Activated T-helper 9 cell treated with anti-CD3 and anti-CD28 coated beads, Interleukin-2, amount 50 U/mL, for 16 hours (primary cell): ENCODE measurements at places on chromosomes 4 and X.

DNA sequence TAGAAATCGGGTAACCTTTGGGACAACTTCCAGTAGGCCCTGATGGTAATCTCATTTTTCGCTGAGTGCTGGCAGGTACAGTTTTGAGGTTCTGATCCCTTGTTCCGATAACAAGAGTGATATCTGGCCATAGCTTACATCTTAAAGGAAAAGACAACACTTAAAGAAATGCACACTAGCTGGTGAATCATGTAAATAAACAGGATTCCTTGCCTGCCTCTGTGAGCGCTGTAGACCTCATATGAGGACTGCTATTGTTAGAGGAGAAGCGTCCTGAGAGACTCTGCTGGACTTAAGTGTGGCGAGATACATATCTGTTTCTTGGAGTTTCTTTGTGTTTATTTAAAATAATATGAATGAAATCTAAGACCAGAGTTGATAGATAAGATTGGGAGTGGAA lies 149.3 kb upstream of the SLC4A4 start:
- DNase-seq, result no peak

GRCh38 chr4:165502916-165503907 lies 124.4 kb downstream of the CPE start:
- no peak for DNase-seq

DNA sequence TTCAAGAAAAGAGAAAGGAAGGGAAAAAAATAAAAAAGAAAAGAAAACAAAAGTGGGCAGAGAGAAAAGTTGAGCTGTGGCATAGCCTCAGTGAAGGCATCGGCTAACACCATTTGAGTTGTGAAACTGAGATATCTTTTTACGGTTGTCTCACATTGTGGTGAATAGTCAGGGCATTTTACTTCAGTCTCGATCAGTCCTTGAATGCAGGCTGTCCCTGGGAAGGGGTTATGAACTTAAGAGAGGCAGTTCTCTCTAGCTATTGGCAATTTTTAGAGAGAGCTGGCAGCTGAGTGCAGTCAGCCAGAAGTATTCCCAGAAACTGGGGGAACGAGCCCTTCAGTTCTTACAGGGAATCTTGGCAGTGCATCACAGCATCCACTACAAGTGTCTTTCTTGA lies 93.5 kb upstream of the SLC6A14 start:
- DNase-seq, result no peak

DNA sequence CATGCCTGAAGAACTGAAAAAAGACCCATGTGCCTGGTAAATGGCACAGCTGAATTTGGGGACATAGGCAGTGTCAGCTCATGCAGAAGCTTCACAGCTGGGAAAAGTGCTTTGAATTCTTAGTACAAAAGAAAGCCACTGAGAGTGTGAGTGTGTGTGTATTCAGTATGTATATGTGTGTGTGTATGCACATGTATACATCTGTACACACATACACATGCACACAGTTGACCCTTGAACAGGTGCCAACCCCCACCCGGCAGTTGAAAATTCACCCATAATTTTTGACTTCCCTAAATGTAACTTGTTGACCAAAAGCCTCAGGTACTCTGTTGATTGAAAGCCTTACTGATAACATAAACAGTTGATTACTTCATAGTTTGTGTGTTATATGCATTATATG lies 49.5 kb upstream of the ENPP6 start:
- no peak for DNase-seq

- no peak for DNase-seq
Measured at GRCh38 chrX:35090801-35091200, 148.2 kb downstream of the FAM47B start.

GRCh38 chr4:90996813-90997212 lies 869.6 kb downstream of the CCSER1 start:
- no peak for DNase-seq

- no peak for DNase-seq
Measured at GRCh38 chr4:156870131-156870530, 101.5 kb downstream of the PDGFC start.

- no peak for DNase-seq
Measured at GRCh38 chr4:4719436-4719835, 140.0 kb upstream of the MSX1 start.

DNA sequence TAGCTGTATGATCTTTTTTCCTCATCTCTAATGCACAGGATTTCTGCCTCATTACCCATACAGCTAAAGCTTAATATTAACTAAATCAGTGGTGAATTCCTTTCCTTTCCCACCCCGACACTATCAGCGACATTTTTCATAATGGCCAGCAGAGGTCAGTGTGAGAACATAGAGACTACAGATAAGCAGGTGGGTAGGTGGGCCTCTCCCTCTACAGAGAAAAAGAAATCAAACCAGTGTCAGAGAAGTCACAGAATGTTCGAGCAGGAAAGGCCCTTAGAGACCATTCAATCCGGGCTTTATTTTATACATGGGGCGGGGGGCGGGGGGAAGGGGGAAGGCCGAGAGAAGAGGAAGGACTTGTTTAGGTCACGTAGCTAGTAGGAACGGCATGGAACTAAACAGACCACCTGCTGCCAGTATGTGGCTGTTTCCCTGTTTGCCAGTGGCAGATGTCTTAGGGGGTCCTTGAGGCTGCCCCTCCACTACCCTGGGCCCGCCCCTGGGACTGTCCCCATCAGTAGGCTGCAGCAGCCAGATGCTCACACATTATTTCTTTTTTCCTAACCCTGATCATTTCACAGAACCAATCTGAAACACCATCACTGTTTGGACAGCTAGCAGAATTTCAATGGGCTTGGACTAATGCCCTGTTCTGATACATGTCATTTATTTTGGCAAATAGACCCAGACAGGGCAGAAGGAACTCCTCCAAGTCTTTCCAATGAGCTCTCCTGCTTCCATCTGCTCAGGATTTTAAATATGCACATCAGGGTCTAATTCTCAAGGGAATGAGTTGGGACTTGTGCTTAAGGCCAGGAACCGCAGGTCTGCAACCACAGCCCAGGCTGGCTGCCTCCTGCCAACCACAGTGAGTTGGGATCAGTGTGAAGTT lies 133.4 kb downstream of the ATG4A start:
- no peak for DNase-seq

DNA sequence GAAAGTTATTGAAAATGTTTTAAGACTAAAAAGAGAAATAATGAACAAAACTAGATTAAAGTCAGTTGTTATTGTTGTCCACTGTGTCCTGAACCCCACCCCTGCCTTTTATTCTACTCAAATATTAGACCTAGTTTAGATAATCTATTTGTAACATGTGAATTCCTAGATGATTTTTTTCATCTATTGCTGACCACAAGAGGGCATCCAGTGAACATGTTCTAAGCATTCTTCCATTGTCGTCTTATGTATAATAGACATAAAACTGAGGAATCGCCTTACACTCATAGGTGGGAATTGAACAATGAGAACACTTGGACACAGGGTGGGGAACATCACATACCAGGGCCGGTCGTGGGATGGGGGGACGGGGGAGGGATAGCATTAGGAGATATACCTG lies 36.4 kb upstream of the HPRT1 start:
- no peak for DNase-seq

DNA sequence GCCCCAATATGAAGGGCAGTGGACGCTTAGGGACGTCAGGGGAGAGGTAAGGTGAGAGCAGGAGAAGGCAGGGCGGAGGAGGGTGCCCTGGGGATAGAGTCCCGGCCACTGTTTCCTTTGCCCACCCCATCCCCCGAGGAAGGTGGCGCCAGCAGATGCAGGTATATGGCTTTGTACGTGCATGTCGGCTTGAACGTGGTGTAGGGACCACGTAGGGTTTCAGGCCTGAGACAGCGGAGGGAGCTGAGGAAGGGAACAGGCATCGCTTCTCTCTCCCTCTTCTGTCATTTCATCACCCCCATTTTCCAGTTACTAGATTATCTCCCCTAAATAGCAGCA lies 97.9 kb downstream of the PHKA2 start:
- no peak for DNase-seq

- no peak for DNase-seq
Measured at GRCh38 chr4:175810073-175810730, 1.9 kb downstream of the GPM6A start.

DNA sequence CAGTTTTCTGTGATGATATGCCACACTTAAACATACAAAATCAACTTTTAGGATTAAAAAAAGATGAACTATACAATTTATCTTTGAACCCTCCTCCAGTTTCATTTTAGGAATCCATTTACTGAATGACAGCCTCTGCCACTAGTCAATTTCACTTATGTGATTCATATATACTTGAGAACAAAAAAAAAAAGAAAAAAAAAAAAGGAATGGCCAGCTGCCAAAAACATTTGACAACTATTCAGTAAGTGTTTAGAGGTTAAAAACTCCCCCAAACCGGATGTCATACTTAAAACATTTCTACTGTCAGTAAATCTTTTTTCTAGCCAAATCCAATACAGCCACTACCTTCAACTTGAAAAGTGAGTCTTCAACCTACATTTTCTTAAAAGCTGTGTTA lies 266.7 kb upstream of the MAGEB2 start:
- DNase-seq, result no peak
